ENCODE measurements at places on chromosomes 12 and 14.

- H3K36me3 ChIP-seq: peaks cover 25% of the 10 kb centered on the region
- no peak for DNase-seq
- no peaks in the 10 kb centered on the region for H3K4me1 ChIP-seq
- peak overlapping the region; percentile 5 for H3K27ac ChIP-seq
- H3K27me3 ChIP-seq: no peaks in the 10 kb centered on the region
These were observed 76.7 kb downstream of the SH2B3 start for GRCh38 chr12:111482462-111482861.

DNA sequence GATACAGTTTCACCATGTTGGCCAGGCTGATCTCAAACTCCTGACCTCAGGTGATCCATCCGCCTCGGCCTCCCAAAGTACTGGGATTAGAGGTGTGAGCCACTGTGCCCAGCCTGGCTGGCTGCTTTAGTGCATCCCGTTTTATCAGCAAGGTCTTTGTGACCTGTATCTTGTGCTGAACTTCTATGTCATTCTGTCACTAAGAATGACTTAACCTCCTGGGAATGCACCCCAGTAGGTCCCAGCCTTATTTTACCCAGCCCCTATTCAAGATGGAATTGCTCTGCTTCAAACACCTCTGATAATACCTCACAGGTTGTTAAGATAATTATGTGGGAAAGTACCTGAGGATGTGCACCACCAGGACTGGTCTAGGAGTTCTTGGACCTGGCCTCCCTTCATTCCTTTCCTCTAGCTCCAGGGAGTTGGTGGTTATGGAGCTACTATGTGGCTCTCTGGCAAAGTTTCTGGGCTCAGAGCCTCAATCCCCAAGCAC lies 26.1 kb upstream of the JPH4 start:
- DNase-seq: no peak
- no peak overlapping the region for H3K27ac ChIP-seq
- H3K36me3 ChIP-seq: no peaks in the 10 kb centered on the region
- H3K4me1 ChIP-seq: peaks cover 9% of the 10 kb centered on the region
- H3K27me3 ChIP-seq: peaks cover 15% of the 10 kb centered on the region
- no peak overlapping the region for H3K4me3 ChIP-seq

GRCh38 chr14:43198465-43198864 lies 1308.6 kb downstream of the FSCB start:
- no peak overlapping the region for H3K4me3 ChIP-seq

DNA sequence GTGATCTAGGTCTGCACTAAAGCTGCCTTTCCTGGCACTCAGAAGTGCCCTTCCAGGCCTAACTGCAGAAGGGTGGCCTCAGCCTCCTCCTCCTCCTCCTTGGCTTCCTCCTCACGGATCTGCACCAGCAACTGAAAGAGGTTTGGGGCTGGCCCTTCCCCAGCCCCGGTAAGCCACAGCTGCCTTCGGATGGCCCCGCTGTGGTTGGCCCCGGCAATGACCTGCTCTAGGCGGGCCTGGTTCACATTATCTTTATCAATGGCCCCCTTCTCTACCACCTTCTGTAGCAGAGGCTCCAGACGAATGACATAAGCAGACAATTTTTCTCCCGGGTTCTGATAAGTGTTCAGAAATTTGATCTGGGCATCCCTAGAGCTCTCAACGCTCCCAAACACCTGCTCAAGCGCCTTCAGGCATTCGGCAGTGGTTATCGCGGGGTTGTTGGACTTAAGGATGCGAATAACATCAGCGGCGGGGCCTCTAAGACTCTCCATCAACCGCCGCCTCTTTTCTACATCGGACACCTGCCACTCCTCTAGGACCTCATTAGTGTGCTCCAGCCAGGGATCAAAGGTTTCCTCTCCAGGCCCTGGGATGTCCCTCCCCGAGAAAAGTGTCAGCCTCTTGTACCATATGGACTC lies 1.5 kb downstream of the PNMA1 start:
- H3K4me3 ChIP-seq: peak overlapping the region; percentile 94
- H3K36me3 ChIP-seq: peaks cover 8% of the 10 kb centered on the region
- H3K27ac ChIP-seq: peak overlapping the region; percentile 98
- H3K4me1 ChIP-seq: peaks cover 36% of the 10 kb centered on the region
- DNase-seq: no peak

DNA sequence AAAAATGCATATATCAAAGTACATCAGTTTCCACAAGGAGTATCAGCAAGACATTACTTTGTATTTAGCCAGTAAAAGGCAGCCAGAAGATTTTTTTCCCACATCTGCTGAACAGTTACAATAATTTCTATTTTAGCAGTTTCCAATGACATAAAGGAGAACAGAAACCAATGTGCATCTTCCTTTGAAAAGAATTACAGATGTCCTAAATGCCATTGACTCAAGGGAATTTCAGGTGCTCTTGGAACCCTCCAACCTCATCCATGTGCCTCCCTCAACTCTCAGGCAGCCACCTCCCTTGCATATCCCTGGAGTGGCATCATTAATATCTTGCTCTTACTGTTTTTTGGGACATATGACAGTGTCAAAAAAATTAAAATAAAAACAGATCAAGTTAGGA lies 62.2 kb upstream of the ST8SIA1 start:
- no peak for DNase-seq
- no peak overlapping the region for H3K27ac ChIP-seq
- H3K4me3 ChIP-seq: no peak overlapping the region
- H3K36me3 ChIP-seq: peaks cover 5% of the 10 kb centered on the region
- H3K27me3 ChIP-seq: peaks cover 9% of the 10 kb centered on the region

All from chondrocyte (in vitro differentiated cells).